ENCODE measurements at places on chromosomes 6 and 20.

DNA sequence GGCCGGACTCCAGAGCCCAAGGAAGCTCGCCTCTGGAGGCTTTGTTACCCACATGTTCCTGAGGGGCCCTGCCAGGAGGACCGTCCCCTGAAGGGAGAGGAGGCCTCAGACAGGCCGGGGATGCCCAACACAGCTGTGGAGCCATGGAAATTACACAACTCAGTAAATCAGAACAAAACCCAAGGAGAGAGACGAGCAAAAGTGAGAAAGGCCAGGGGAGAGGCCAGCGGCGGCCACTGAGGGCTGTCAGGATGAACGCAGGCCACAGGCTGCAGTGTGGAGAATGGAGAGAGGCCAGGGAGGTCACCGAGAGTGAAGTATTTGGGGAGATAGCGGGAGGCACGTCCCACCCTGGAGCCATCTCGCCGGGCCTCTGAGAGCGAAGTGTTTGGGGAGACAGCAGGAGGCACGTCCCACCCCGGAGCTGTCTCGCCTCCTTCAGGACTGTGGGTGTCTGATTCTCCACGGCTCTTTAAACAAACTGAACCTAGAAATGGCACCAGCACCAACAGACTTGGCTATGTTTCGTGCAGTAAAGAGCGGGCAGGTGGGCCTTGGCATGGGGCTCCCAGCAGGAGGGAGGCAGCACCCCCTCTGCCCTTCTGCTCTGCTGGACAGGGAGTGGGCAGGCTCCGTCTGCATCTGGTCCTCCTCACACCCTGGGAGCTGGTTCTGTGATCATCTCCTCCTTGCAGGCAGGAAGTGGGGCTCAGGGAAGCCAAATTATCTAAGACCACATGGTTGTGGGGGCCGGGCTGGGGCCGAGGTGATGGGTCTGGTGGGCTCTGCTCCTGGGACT, 91.0 kb downstream of the YTHDF1 start:
- DNase-seq: no peak

DNA sequence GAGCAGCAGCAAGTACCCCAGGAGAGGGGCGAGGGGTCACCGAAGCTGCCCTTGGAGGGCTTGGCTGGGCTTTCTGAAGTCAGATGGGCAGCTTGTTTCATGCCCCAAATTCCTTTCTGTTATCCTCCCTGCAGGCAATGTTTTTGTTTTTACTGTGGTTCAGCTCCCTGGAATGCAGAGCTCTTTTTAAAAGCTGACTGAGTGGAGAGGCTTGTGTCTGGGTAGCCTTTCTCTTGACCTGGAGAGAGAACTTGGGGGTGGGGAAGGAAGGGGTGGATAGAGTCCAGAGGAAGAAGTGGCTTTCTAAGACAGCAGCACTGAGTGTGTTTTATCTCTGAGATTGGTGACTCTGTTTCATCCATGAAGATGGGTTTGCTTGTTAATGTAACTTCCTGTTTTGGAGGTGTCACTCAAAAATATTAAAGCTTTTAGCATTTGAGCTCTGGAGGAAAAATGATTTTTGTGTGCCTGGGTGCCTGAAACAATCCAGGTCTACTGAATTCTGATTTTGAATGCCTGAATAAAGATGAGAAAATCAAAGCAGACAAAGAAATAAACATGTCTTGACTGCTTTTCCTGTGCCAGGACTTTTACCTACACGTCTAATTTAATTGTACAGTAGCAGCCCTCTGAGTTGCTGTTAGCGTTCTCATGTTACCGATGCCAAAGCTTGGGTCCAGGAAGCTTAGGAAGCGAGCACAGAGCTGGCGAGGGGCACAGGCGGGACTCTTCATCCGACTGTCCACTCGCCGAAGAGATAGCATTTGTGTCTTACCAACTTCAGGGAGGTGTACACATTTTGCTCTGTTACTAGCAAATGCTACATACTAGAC, 78.2 kb upstream of the EEF1E1 start:
- DNase-seq: no peak

- no peak for DNase-seq
Observed at GRCh38 chr20:61331543-61331942, 79.5 kb downstream of the CDH4 start.

- DNase-seq: no peak
Observed at GRCh38 chr6:108293527-108294296, 1.1 kb upstream of the AFG1L start.

- no peak for DNase-seq
Observed at GRCh38 chr20:62254021-62254724, 15.9 kb downstream of the OSBPL2 start.
